ENCODE measurements at places on chromosomes 6 and 20.

DNA sequence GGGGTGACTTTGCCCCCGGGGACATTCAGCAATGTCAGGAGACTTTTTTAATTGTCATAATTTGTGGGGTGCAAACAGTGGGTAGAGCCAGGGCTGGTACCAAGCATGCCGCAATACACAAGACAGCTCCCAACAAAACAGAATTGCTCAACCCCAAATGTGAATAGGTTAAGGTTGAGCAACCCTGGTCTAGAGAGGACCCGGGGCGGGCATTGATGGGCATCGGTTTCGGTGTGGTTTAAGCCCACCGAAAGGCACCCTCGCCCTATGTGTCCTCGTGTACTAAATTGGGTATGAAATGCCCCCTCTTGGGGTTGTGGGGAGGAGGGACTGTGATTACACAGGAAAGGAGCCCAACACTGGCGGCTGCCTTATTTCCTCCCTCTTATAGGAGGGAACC is 36.0 kb downstream of the KIAA1755 start:
- no peak for DNase-seq

DNA sequence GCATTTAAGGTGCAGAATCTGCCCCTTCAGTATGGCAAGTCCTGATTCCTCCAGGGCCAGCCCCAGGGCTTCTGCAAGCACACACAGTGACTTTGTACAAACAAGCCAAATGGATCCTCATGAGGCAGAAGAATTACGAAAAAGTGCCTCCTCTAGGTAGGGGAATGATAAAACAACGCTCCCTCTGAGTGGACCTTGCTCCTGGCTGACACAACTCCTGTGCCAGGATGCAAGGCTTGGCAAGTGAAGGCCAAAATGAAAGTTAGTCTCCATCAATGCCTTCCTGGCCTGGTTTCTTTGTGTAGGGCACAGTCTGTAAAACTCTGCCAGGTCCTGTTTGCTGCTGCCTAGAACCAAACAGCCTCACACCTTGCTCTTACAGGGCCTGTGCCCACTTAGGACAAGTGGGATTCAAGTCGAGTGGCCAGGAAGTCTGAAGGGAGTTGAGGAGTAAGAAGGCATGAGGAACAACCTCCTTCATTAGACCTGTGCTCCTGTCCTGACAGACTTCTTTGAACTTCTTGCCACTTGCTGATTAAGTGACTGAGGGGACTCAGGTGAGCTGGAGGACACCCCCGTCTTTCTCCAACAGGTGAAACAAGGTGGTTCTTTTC is 417.1 kb downstream of the CDC5L start:
- no peak for DNase-seq

DNA sequence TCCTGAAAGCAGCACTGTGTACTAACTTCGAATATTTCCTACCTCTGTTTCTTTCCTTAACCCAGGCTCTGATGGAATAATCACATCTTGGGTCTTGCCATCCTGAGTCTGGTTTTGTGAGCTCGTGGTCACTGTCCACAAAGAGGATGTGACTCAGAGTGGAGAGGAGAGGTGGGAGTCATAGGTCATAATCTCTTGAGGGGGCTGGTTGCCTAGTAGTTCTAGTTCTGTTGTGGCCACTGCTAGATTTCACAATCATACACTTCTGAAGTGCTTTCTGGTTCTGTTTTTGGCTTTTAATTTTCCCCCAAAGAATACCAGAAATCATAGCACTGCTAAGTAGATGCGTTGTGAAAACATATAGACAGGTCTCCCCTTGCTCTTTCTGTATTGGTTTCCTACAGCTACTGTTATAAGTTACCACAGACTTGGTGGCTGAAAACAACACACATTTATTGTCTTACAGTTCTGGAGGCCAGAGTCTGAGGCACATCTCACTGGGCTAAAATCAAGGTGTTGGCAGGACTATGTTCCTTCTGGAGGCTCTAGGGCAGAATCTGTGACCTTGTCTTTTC is 102.8 kb downstream of the NRSN1 start:
- peak; percentile 80 for DNase-seq

DNA sequence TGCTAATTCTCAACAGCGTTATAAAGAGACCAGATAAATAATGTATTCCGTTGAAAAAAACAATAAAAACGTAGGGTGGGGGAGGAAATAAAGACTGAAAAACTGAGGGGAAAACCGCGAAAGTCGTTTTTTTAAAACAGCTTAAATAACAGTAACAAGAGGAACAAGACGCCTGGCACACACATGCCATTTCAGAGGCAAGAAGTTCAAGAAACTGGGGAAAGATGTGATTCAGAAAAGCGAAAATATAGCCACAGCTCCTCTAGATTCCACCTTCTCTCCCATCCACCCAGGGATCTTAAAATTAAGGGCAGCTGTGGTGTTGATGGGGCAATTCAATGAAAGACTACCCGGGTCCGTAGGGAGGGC is 1.3 kb downstream of the EPB41L2 start:
- DNase-seq, result peak; percentile 44

DNA sequence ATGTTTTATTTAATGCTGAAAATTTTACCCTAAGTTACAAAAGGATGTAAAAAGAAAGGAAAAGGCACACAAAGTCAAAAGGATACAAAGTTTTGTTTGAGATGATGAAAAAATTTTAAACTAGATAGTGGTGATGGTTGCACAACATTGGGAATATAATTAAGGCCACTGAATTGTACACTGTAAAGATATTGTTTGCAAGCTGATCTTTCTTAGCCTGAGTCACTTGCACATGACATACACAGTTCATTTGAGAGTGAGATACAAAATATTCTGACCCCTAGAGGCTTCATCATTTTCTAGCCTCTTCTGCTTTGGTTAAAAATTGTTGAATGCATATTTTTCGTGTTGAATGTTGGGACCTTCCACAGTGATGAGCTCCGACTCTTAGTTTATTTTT is 462.6 kb downstream of the HDGFL1 start:
- peak; percentile 61 for DNase-seq

DNA sequence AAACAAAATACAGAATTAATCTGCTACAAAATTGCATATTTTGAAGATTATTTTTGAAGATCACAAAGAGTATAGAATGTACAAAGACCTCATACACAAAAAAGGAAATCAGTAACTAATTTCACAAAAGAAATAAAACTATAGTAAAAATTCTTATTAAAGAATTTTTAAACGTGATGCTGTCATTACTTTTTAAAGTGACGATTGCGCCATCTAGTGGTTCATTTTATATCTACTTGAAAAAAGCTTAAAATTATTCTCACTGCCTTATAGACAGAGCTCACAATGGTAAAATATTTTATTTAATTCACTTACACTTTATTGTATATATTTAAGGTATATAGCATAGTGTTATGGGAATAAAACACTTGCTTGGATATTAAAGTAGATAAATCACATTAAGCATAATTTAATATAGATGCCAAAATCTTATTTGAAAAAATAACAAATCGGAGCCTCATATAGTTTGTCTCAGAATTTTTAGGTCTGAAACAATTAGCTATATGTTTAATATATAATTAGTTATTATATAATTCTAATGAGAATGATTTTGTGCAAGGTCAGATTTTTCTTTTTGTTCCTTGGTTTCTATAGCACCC is 128.8 kb downstream of the PHF3 start:
- DNase-seq, result peak; percentile 35

DNA sequence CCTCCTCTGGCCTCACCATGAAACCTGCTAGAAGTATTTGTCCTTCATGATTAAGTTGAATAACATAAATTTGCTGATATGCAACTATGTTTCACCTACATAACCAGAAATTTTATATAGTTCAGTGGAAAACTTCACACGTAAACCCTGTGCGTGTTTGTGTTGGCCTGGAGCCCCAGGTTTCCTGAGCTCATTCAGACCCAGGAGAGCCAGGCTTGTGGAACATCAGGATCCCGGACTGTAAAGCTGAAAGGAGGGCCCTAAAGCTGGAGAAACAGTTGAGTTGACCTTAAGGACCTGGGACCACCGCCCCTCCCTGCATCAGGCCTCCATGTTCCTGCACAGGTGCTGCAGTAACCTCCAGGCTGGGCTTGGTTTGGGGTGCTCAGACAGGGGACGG is 3.1 kb upstream of the SPATS1 start:
- no peak for DNase-seq

GRCh38 chr6:40671694-40672050 is 84.5 kb upstream of the LRFN2 start:
- DNase-seq, result no peak

DNA sequence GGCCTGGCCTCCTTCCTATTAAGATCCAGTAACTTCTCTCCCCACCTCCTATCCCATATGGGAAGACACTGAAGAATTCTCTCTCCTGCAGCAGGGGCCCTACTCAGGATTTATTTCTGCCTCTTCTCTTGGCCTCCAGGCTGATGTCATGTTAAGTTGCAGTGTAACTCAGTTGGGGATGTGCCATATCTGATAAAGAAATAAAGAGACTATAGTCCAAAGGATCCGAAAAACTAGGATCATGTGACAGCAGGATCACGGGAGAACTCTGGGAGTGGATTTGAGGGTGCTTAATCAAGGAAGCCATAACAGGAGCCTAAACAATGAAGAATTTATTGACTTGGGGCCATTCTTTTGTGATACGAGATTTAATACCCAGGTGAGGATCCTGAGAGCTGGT is 38.5 kb upstream of the TGM6 start:
- DNase-seq, result no peak

DNA sequence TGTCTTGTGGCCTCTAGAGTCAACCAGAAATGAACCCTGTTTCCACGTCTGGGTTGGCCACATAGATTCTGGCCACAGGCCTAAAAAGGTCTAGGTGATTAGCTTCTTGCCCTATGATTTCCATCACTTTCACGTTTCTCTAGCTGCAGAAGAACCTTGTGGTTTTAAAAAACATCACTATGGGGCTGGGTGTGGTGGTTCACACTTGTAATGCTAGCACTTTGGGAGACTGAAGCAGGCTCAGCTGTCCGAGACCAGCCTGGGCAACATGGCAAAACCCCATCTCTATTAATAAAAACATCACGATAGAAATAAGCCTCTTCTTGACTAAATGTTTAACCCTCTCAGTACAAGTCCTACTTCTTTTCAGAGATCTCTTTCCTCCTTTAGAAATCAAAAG is 27.6 kb downstream of the POLR1C start:
- DNase-seq, result no peak

- DNase-seq, result peak; percentile 49
Measured at GRCh38 chr20:52313341-52313963, 121.9 kb upstream of the ZFP64 start.

DNA sequence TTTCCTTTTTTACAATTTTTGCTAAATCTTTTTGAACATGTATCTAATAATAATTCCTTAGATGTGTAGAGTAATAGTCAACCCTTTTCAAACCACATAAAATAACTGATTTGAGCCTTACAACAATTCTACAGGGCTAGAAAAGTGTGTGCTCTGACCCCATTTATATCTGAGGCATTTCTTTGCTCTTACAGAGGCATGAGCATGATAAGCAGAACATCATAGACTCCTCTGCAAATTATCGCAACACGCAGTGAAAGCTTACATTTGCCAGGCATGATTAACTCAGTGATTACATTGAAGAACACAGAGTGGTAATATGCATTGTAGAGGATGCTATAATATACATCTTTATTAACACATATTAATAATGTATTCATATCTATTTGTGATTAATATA is 120.4 kb downstream of the SIM1 start:
- DNase-seq, result no peak

- DNase-seq, result peak; percentile 71
Measured at GRCh38 chr6:39892490-39893129, 41.7 kb downstream of the MOCS1 start.

DNA sequence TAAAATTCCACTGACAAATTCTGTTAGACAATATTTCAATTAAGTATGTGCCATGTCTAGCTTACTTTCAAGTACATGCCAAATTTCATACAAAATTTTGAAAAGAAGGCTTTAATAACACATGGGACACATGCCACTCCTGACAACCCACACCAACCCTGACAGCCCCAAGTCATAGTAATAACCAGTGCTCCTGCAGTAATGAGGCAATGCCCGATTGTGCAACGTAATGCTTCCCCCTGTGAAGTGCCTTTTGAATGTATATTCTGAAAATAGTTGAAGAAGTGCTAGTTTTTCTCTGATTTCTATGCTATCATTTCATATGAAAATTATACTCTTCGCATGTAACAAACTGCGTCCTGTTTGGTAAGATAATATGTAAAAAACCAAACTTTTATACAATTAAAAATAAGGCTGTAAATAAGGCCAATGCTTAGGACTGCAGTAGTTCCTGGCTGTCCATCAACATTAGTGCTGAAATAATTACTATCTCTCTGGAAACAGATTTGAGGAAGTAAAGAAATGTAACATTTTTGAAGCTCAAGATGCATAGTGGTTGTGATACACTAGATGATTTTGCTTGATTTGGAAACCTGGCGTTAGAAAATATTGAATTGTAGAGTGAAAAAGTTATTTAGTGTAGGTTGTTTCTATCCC is 125.8 kb upstream of the BCLAF1 start:
- DNase-seq, result peak; percentile 58

DNA sequence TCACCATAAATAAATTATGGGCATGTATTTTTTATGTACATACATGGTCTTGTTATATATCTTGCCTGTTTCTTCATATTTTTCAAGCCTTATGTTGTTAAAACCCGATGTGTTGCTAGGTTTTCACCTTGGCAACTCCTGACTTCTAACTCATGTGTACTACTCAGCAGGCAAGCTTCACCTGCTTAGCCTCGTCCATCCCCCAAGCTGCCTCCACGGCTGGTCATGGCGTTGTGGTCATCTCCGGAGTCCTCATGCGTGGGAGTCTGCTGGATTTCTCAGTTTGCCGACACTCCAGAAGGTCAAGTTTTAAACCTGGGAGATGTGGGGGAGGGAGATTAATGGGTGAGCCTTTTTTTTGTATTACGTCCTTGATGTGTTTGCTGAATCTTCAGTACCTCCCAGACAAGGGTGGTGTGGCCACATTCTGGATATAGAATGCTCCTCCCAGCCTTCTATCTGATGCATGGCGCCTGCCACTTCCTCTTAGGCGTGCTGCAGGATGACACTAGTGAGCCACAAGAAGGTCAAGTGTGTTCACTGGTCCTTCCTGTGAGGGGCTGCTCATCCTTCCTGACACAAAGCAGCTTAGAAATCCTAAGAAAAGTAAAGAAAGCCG is 26.6 kb upstream of the EDN3 start:
- no peak for DNase-seq

DNA sequence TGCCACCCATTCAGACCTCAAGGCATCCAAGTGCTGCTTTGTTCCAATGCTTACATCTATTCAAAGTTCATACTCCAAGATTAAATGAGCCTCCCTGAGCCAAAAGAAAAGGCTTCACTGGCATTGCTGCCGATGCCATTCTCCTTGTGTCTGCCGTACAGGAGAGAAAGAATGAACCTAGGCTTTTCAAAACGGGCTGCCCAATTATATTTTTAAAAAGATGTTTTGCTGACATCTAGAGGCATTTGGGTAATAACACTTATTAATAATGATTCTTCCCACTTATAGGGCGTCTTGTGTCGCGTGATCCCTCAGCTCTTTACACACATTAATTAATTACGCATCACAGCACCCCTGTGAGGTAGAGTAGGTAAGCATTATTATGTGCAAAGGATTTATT is 545.6 kb downstream of the PKHD1 start:
- peak; percentile 15 for DNase-seq

GRCh38 chr6:36593569-36594028 is 563 bp upstream of the SRSF3 start:
- no peak for DNase-seq

Measured in iris pigment epithelial cell (primary cell).